ENCODE measurements at places on chromosomes 3 and 15.

DNA sequence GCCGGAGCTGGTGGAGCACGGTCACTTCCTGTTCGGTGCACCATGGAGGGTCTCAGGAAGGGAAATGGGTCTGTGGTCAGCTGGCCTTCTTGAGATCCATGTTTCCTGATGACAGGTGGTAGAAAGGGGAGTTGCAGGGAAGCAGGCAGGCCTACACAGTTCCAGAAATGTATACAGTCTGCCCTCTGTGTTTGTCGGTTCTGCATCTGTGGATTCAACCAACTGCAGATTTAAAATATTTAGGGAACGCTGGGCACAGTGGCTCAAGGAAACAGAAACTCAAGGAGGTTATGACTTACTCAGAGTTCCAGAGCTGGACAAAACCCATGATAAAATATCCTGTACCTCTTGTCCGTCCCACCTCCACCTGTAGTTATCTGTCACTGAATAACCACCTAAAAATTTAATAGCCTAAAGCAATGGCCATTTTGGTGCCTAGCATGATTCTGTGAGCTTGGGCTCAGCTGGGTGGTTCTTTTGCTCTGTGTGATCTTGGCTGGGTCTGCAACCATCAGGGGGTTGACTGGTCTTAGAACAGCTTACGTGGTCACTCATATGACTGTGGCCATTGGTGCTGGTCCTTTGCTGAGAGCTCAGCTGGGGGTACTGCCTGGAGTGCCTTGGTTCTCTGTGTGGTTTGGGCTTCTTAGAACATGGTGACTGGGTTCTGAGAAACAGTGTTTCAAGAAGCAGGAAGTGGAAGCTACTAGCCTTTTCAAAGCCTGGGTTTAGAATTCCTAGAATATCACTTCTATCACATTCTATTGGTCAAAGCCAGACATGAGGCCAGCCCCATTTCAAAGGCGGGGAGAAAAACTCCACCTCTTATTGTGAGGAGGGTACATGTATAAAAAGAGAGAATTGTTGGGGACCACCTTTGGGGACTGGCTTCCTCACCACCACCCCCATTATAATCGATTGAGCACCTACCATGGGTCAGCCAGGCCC, 239.7 kb upstream of the BHLHE40 start:
- peak; percentile 80 for DNase-seq

GRCh38 chr3:153830552-153830951, 290.6 kb upstream of the ARHGEF26 start:
- no peak for DNase-seq

DNA sequence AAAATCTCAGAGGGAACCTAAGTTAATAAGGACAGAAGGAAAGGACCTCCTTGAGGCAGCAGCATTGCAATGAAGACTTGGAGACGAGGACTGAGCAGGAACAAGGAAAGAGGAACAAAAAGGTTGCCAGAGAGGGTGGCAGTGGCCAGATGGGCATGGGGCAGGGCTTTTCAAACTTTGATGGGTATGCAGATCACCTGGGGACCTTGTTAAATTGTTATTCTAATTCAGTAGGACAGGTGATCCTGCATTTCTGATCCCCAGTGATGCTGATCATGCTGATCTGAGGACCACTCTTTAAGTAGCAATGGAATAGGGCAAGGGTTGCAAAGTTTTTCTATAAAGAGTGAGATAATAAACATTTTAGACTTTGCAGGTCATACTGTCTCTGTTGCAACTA, 11.1 kb downstream of the COL6A6 start:
- DNase-seq = no peak

DNA sequence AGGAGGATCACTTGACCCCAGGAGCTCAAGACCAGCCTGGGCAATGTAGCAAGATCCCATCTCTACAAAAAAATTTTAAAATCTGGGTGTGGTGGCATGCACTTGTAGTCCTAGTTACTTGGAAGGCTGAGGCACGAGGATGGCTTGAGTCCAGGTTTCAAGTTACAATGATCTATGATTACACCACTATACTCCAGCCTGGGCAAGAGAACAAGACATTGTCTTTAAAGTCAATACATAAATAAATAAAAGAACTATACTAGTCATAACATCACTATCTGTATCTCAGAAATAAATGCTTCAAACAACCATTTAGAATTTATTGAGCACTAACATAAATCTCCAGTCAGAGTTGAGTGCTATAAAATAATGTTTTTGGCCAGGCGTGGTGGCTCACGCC, 8.5 kb upstream of the PHLDB2 start:
- DNase-seq = no peak

DNA sequence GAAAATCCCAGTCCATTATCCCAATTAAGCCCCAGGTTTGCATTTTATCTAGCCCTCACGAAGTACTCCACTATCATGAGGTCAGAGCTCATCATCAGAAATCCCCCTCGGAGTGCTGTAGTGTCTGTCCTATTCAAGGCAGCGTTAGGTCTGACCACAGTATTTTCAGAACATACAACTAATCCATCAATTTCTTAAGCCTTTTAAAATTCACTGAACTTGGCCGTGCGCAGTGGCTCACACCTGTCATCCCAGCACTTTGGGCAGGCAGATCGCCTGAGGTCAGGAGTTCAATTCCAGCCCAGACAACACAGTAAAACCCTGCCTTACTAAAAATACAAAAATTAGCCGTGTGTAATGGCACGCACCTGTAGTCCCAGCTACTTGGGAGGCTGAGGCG, 11.9 kb downstream of the VGLL4 start:
- no peak for DNase-seq

DNA sequence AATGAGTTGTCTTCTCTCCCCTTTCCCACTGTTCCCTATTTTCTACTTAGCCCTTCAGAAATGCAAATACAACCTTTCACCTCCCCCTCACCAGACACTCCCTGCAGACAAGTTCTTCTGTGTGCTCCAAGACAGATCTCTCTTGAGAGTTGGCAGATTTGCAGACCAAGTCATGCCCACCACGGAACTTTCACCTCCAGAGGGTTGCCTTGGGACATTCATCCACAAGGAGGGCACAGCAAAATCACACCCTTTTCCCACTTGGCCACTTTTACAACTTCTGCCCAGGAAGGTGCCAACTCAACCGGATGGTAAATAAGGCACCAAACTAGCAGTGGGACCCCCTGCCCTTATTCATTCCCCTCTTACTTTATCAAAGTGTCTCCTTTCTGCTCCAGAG, 53.5 kb downstream of the SLC30A4 start:
- DNase-seq = no peak

- DNase-seq = no peak
These were observed at the start of gene C2CD4A for GRCh38 chr15:62066663-62067447. TSS of gene C2CD4A (plus strand) at chr15:62066977. CDS start at chr15:62067614, 637 bp downstream.

- no peak for DNase-seq
These were observed 61.5 kb upstream of the ATP11B start for GRCh38 chr3:182731764-182732163.

Measured in activated CD4-positive, alpha-beta T cell treated with anti-CD3 and anti-CD28 coated beads, Interleukin-2, amount 50 U/mL, for 16 hours (primary cell).